Gastrocnemius medialis (tissue), 4 donors: ENCODE measurements at places on chromosomes 1 and 21.

- no peak for DNase-seq
These were observed 155.5 kb upstream of the CACNA1E start for GRCh38 chr1:181327796-181328195.

GRCh38 chr1:150028322-150028721 is 17.8 kb upstream of the OTUD7B start:
- DNase-seq = no peak

DNA sequence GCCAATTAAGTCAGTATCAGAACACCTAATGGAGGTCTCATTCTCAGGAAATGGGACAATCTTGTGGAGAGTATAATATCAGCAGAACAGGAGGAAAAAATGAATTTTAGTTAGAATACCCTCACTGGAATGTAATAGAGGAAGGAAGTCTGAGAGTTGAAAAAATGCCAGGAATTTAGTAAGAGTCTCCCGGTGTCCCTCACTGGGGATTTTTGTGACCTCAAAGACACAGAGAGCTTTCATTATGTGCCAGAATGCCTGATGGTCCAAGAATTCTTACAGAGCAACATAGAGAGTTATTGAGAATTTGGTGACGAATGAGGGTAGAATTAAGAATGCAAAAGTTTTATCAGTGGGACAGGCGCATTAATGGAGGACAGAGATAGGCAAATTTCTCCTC is 443.5 kb upstream of the B3GALT2 start:
- DNase-seq = no peak

DNA sequence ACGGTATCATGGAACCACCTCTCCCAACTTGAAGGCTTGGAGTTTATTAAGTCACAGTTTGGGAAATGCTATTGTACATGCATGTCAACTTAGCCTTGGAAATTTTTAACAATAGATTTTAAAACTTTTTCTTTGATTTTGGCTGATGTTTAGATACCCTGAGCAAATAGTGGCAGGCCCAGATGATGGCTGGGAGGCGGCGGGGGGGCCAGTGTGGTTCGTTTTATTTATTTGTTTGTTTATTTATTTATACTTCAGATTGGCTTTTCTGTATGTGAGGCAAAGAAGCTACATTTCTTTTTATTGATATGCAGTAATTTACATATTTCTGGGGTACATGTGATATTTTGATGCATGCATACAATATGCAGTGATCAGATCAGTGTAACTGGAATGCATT is 82.0 kb downstream of the VWA5B1 start:
- DNase-seq = no peak

DNA sequence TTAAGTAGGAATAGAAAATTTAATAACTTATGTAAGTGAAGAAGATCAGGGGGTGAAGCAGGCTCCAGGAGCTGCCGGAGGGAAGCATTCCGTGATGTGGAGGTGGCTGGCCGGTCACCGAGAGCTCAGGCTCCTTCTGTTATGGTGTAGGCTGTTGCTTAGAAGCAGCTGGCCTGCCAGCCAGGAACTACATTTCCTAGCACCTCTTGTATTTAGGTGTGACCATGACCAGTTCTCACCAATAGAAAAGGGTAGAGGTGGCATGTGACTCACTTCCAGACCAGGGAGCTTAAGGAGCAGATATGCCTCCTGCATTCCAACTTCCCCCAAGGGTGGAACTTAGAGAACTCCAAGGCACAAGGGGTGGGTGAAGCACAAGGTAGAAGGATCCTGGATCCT is 120.7 kb downstream of the ACTL8 start:
- no peak for DNase-seq

DNA sequence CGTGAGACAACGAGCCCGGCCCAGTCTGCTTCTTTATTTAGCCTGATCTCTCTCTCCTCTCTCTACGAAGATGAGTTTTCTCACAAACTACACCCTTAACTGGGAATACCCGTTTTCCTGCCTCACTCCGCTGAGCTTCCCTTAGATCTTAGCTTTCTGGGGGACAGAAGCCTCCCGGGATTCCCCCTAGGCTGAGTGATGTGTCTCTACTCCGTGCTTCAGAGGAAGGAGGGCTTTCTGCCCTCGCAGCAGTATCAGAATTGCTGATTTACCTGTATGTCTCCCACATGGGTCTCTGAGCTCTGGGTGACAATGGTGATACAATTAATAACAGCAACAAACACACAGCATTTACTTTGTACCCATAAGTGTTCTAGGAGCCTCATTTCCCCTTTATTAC is 1.0 kb downstream of the ZBTB17 start:
- no peak for DNase-seq

DNA sequence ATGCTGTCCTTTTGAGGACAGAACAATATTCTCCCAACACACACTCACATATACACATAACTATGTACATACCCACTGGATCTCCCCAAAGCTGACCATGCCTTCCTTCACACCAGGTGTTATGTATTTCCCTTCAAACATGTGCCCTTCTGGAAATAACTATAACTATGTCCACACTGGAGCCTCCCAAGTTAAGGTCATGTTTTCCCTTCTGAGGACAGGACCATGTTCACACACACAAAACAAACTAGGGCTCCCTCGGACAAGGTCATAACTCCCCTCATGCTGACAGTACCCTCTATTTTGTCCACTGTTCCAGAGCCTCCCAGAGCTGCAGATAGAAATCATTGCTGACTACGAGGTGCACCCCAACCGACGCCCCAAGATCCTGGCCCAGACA is 7.8 kb downstream of the MMACHC start:
- no peak for DNase-seq

- no peak for DNase-seq
These were observed 47.6 kb upstream of the RGS8 start for GRCh38 chr1:182731852-182732575.

GRCh38 chr1:201279313-201279712 is 4.0 kb upstream of the PKP1 start:
- peak; percentile 54 for DNase-seq

GRCh38 chr21:35071347-35071746 is 22.2 kb upstream of the RUNX1 start:
- no peak for DNase-seq

DNA sequence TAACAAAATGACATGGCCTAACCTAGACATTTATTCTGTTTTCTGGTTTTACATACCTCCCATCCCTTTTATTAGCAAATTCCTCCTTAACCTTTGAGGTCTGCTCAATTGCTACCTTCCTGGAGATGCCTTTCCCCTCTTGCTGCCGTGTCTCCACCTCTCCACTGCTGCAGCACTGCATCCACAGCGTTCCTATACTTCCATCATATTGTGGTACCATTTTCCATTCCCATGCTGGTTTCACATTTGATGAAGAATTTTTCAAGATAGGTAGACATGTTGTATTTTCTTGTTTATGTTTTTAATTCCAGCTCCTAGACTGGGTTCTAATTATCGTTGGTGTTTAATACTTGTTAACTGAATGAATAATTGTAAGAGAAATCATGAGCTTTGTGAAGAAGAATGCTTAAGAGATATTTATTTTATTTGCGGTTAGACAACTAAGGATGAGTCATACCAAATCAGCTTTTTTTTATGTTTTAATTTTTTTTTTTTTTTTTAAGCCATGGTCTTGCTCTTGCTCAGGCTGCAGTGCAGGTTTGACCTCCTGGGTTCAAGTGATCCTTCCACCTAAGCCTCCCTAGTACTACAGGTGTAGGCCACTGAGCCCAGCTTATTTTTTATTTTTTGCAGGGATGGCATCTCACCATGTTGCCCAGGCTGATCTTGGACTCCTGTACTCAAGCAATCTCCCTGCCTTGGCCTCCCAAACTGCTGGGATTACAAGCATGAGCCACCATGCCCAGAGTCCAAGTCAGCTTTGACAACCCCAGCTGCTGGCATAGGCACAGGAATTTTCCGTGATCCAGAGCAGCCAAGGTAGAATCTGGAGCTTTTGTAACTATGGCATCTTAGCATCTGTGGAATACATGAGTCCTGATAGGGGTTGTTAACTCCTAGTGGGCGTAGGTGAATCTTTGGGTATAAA is 44.0 kb downstream of the ATP6V1G3 start:
- DNase-seq = no peak

GRCh38 chr1:182357913-182358312 is 33.7 kb downstream of the GLUL start:
- DNase-seq = peak; percentile 81

DNA sequence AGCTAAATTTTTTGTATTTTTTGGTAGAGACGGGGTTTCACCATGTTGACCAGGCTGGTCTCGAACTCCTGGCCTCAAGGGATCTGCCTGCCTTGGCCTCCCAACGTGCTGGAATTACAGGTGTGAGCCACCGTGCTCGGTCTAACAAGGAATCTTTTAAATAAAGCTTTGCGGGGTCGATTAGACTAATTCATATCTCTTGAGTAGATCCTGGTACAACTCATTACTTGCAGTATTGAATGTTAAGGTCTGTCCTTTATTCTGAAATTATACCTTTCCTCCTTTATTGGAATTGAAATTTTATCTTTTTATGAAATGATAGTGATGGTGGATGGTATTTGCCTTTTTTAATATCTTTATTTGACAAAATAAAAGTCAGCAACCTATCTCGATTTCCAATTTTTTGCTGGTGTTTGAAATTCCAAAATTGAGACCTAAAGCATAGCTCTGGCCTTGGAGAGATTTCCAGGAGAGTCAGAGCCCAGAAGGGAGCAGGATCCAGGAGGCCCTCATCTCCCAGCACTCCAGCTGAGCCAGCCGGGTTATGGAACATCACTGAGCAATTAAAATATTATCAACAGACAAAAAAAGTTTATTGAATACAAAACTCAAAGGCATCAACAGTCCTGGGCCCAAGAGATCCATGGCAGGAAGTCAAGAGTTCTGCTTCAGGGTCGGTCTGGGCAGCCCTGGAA is 4.7 kb downstream of the S100A2 start:
- DNase-seq = no peak

DNA sequence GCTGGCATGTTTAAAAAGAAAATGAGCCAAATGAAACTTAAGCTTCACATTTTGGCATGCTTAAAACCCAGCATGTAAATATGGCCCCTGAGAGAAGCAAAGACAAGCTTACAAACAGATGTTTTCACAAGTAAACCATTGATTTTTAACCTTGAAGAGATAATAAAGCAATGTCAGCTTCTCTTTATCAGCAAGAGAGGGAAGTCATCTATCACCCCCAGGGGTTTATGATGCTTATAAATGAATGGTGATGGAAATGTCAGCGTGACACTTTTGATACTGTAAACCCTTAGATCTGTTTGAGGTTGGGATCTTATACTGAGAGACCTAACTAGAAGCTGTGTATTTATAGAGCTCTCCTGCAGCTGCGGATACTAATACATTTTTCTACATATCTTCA is 471.3 kb downstream of the PLA2G4A start:
- DNase-seq = no peak

DNA sequence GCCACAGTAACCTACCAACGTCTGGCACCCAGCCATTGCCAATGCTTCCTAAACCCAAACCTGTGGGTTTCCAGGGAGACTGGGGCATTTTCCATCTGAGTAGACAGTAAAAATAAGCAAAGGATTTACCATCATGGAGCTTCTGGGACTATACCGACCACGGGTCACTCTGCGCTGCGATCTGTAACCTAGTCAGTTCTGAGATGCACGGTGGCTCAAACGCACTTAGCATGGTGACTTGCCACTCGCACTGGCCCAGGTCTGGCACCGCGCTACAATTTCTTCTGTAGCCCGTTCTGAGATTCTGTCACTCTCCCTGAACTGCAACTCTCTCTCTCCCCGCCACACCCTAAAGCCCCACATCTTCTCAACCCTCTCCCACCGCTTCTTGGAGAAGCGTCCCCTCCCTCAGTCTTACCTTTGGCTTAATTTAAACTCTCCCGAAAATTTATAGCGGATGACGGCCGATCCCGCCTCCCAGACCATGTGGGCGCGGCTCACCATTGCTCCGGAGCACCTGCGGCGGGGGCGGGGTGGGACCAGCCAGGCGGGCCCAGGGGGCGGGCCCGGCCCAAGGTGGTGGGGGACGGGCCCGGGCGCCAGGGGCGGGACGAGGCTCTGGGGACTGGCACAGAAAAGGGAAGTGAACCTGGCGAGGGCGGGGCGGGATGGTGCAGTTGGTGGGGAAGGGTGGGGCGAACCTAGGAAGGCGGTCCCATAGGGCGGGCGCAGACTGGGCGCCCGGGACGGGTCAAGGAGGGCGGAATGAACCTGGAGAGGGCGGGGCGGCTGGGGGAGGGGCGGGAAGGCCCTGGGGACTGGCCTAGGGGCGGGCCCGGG is 493 bp upstream of the MAP3K21 start:
- DNase-seq = peak; percentile 35

DNA sequence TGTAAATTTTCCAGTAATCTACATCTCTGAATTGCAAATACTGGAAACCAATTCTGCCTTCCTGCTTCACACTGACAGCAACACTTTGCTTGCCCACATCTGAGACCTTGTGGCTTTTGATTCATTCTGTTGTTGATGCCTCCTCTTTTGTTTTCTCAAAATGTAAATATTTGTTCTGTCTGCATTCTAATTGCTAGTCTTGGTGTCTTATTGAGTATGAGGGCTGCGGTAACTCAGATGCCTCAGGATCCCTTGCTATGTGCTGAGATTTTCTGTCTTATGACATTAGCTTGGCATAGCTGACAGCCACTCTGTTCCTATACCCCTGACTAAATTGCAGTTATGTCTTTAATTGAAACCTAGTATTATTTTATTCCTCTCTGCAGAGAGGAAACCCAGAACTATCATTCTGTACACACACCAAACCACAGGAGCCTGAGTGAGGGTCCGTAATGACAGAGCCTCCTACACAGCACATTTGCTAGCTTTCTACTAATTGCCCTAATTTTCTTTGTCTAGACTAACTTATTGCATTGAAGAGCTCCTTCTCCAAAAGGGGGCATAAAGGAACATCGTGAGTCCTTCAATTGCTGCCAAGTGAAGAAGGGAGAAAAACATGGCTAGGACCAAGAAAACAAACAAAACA is 72.1 kb downstream of the GREM2 start:
- no peak for DNase-seq

- no peak for DNase-seq
These were observed 6.2 kb downstream of the COQ8A start for GRCh38 chr1:226946285-226946684.

- no peak for DNase-seq
These were observed 1.3 kb downstream of the SLC2A1 start for GRCh38 chr1:42957229-42957879.

DNA sequence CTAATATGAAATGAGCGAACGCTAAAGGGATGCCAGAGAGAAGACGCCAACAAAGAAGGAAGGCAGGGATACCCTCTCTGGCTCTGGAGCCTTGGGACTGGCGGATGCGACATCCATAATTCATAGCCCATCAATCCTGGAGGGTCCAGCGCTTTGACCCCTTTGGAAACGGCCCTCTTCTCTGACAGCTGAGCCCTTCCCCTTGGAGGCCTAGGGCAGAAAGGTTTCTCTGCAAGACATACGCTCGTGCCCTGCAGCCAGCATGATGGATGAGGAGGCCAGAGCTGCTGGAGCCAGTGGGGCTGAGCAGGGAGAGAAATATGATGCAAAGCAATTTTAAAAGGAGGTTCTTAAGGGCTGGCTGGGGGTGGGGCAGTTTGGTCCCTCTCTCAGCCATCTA is 22.2 kb downstream of the OPTC start:
- DNase-seq = no peak

- DNase-seq = no peak
These were observed 195.0 kb upstream of the OLFM3 start for GRCh38 chr1:102191723-102192122.
